ENCODE measurements at places on chromosomes 12 and 14.

DNA sequence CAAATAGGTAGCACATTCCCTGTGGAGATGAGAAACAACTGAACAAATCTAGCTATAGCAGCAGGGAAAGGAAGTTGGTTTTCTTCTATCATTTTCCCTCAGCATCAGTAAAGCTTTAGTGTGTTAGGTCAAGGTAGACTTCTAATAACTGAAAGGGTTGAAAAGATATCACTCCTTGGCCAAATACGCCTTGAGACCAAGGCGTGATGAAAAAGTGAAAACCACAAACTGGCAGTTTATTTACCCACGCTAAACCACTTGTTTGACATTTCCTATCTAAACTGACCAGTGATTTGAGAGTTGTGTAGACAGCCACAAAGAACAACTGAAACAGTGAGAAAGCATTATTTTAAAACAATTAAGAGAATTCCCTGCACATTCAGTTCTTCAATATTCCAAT, 99.6 kb upstream of the SOX5 start:
- DNase-seq = no peak

DNA sequence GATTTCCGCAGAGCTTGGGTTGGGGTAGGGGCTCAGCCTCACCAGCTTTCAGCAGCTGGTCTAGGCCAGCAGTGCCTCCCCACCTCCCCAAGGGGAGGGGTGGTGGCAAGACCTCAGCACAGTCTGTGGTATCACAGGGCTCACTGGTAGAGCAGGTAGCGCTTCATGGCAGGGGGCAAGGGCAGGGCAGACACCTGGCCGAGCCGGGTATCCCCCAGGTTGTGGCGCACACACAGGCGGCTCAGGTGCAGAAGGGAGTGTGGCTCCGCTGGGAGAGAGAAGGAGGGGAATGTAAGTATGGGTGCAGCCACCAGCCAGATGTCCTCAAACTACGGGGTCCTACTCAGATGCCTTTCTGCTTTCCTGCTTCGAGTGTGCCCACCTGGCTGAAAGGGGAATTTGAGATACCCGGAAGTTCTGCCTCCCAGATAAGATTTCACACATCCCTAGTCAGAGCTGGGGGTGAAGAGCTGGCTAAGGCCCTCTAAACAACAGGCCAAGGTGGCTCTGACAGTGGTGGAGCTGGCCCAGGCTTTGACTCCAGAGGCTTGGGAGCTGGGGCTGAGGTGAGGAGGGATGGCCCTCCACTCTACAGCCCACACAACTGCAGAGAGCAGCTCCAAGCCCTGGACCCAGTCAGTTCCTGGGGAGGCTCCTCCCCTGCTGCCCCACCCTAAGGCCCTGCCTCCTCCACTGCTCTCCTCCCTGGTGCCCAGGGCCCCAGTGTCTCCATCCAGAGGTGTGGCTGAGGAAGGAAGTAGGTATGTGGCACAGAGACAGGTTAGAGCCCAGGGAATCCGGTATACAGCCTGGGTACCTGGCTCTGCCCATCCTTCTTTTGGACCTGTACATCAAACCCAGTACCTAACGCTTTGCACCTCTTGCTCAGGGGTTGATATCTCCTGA, 1.8 kb downstream of the SPSB2 start:
- DNase-seq = no peak

DNA sequence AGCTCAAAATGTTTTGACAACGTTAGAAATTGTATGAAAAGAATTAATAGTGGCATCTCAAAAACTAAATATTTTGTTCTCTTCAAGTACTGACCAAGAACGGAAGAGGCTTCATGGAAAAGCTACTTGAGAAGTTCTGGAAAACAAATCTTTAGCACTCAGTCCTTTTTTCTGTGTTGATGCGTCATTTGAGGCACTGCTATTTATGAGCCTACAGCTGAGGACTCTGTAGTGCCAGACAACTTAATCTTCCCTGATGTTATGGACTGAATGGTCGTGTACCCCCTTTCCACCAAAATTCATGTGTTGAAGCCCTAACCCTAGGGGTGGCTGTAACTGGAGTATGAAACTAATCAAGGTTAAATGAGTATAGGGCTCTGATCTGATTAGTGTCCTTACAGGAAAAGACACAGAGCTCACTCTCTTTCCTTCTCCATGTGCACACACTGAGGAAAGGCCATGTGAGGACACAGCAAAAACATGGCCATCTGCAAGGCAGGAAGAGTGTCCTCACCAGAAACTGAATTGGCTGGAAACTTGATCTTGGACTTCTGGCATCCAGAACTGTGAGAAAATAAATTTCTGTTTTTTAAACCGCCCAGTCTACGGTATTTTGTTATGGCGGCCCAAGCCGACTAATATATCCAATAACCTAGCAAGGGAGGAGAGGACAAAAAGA, 337.0 kb upstream of the CLEC14A start:
- no peak for DNase-seq

DNA sequence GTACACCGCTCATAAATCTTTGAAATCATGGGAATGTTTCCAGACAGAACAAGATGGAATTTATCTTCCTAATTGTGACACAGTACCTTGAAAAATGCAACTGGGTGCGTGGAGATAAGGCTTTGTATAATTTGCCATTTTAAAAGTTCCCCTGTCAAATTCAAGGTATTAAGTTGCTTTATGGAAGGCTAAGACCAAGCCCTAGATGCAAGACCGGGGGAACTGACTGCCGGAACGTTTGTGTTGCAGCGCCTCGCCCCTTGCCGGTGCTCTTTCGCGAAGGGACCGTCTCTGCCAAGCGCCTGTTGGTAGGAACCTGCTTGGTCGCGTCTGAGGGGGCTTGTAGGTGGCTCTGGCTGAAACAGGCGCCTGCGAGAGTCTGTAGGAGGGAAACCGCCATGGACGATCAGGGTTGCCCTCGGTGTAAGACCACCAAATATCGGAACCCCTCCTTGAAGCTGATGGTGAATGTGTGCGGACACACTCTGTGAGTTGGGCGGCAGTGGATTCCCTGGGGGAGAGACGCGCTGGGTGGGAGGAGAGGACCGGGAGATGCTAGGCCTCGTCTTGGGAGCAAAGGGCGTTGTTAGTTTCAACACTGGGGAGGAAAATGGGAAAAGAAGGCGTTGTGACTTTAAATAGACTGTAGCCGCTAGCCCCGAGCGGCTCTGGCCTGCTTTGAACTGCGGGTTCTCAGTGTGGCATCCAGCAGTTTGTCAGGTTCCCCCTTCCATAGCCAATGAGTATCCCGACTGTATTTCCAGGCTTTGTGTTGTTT, at the start of gene MNAT1:
TSS of gene MNAT1 (plus strand) at position 297 of the 778 bp plus-strand sequence. CDS start at position 399, 102 bp downstream.
- DNase-seq = peak; percentile 77

DNA sequence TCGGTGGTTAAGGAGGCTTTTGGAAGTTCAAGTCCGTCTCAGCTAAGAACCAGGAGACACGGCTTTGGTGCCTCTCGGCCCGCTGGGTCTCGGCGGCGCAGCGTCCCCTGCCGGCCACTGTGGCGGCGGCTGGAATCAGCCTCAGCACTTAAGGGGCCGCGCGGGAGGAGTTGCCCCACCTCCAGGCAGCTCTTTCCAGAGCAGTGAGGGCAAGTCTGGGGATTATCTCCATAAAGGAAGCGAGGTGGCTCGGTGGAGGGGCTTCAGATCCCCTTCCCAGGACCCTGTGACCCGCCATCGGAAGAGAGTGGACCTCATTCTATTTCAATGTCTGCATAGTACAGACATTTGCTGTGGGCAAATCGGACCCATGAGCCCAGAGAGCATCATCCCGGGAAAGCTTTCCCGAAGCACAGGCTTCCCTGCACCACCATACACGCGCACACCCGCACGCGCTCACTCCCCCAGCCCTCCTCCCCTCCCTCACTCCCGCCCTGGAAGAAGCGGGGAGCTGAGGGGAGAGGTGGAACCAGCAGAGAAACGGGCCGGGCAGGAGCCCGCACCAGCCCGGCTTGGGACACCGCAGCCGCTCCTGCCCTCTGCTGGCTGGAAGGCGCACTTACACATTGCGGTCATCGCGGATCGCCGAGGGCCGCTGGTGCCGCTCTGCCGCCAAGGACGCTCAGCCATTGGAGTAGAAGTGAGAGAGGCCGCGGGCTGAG, 15.9 kb downstream of the RNASE2 start:
- DNase-seq = peak; percentile 82

DNA sequence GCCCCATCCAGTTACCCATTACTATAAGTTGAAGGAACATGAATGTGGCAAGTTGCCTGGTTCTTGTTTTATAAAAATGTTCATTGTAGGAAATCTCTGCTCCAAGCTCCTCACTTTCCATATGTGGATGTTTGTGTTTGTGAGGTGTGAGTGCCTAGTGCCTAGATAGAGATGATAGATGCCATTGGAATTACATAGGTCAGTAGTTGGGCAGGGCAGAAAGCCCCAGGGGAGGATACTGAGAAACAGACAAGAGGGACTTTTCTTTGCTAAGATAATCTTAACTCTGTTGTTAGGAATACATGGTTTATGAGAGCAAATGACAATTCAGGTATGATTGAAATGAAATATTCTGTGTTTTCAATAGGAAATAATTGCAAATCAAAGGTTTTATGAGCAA, 226.3 kb upstream of the GRIP1 start:
- DNase-seq = no peak

GRCh38 chr14:40221428-40221827, 789.2 kb upstream of the FBXO33 start:
- no peak for DNase-seq

DNA sequence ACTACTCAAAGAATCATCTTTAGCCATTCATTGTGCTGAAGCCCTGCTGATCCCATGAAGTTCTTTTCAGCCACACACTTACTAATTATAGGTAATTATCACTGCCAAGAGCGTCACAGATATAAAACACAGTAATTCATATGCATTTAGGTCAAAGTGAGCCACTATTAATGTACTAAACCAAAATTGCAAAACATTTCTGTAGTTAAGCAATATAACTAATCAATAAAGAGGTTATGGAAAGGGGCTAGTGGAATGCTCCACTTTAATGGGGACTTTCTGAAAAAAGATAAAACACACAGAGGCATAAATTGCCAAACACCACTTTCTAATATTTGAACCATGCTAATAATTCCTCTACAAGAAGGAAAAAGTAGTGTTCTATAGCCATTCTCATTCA, 6.8 kb upstream of the CEP128 start:
- no peak for DNase-seq

DNA sequence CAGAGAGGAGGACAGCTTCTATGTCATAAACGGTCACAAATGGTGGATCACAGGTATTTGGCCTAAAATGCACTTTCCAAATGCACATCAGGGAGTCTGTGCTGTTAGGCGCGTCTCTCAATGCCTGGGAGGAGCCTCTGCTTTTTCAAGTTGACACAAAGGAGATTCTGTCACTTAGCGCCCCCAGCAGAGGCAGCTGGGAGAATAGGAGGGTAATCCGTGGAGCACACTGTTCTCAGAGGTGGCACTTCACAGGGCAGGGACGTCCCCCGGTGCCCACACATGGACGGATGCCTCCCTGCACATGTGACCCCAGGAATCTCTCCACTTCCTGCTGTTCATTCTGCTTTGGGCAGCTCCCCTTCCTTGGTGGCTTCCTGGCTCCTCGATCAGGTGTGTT, 19.4 kb upstream of the ALDH2 start:
- no peak for DNase-seq

DNA sequence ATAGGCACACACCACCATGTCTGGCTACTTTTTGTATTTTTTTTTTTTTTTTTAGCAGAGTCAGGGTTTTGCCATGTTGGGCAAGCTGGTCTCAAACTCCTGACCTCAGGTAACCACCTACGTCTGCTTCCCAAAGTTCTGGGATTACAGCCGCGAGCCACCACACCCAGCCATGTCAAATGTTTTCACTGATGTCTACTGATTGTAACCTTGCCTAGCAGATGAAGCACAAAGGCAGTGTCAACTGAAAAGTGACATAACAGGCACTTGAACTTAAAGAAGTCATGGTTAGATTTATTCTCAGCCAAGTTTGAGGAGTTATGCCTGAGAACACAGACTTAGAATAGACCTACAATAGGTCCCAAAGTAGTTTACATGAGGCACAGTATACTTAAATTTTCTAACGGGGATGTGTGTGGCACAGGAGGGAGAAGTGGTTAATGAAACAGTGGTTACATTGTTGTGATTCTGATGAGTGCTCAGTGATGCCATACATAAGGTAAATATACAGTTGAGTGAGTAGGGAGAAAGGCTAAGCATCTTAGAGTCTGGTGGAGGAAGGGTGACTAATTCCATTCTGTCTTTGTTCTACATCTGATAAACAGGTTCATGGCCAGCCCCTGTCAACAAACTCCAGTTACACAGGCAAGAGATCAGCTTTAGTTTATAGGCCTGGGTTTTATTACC, 12.6 kb upstream of the RNASE4 start:
- no peak for DNase-seq

GRCh38 chr12:42306297-42306696, 19.6 kb downstream of the ZCRB1 start:
- no peak for DNase-seq

Measured in hematopoietic multipotent progenitor cell (in vitro differentiated cells).